ENCODE measurements at places on chromosomes 16 and 17.

GRCh38 chr16:52912565-52913173, 140.0 kb downstream of the CHD9NB start:
- peak; percentile 15 for DNase-seq

DNA sequence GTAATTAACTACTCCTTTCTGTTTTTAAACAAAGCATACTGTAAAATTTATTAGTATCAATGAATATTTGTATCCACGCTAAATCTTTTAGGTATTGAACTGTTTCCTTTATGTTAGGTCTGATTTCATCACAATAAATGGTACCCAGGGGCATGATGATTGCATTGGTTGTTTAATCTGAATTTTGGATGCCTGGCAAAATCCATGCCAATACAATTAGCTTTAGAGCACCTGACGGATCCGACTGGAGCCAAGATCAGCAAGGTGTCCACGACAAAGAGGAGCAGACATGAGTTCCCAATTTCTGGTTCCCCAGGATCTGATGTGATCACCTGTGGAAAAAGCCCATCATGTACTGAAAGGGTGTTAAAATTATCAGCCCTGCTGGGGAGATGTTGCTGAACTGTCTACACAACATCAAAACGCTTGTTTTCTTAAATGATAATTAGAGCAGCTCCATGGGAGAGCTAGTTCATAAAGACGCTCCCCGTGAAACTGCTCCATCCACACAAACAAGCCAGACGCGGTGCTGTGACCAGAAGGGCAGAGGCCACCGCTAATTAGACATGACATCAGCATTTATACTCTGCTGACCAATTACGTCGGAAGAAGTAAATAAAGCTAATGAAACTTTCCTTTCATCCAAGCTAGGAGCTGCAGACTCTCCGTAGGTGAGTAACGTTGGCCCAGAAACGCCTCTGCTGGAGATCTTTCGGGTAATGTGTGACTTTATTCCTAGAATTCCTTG, 151.7 kb downstream of the CPPED1 start:
- no peak for DNase-seq

GRCh38 chr17:80791758-80792284, 199.8 kb upstream of the CHMP6 start:
- peak; percentile 86 for DNase-seq

- peak; percentile 5 for DNase-seq
These were observed 36.0 kb downstream of the RTN4RL1 start for GRCh38 chr17:1989135-1989534.

DNA sequence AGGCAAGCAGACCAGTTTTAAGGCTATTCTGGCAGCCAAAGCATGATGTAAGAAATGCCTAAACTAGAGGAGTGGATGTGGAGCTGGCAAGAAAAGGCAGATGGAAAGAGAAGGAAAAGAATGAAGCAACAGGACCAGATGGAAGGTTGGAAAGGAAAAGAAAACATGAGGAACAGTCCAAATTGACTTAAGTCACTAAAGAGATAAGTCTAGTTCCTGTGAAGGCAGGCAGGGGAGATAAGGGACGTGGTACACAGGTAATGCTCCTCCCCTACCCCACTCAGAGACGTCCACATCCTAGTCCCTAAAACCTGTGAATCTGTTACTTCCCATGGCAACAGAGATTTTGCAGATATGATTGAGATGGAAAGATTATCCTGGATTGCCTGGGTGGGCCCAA, 43.5 kb downstream of the TEX2 start:
- no peak for DNase-seq

DNA sequence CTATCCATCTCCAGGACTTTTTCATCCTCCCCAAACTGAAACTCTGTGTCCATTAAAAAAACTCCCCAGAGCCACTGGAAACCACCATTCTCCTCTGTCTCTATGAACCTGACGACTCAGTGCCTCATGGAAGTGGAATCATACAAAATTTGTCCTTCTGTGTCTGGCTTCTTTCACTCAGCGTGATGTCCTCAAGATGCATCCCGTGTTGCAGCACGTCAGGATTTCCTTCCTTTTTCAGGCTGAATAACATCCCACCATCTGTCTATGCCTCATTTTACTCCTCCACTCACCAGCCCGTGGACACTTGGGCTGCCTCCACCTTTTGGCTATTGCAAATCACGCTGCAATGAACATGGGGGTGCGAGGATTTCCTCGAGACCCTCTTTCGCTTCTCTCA, 12.6 kb upstream of the ALDH3A1 start:
- no peak for DNase-seq

- DNase-seq, result no peak
These were observed 381.7 kb downstream of the ZFHX3 start for GRCh38 chr16:72666267-72666666.

DNA sequence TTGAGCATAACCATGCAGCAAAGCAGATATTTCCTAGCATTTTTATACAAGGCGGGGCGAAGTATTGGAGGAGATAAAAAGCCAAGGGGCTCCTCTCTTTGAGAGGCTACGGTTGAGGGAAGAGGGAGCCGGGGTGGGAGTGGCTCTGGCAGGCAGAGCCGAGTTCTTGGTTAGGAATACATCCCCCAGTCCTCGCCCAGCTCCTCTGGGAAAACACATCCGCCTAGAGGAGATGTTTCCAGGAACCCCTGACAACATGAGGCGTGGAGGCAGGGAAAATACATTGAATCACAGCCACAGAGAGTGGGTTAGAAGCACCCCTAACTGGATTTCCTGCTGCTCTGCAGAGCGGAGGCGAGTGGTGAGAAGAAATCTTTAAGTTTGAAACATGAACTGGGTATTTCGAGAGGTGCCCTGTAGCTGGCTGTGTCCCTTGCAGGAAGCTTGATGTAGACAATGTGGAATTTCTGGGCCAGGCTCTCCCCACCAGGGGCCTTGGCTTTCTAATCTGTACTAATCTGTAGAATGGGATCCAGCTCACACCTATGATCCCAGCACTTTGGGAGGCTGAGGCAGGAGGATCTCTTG, 27.3 kb downstream of the TTYH2 start:
- DNase-seq, result no peak

DNA sequence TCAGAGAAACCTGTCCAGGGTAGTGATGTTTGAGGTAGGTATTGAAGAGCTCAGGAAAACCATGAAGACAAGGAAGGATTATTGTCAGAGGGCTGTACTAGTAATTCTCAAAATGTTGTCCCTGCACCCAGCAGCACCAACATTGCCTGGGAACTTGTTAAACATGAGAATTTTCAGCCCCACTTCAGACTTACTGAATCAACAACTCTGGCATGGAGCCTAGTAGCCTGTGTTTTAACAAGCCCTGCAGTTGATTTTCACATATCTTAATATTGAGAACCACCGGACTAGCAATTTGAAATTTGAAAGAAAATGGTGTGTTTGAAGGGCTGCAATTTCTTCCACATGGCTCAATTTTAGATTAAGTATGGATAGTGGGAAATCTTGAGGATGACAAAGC, 2.8 kb upstream of the KIF2B start:
- DNase-seq, result no peak

DNA sequence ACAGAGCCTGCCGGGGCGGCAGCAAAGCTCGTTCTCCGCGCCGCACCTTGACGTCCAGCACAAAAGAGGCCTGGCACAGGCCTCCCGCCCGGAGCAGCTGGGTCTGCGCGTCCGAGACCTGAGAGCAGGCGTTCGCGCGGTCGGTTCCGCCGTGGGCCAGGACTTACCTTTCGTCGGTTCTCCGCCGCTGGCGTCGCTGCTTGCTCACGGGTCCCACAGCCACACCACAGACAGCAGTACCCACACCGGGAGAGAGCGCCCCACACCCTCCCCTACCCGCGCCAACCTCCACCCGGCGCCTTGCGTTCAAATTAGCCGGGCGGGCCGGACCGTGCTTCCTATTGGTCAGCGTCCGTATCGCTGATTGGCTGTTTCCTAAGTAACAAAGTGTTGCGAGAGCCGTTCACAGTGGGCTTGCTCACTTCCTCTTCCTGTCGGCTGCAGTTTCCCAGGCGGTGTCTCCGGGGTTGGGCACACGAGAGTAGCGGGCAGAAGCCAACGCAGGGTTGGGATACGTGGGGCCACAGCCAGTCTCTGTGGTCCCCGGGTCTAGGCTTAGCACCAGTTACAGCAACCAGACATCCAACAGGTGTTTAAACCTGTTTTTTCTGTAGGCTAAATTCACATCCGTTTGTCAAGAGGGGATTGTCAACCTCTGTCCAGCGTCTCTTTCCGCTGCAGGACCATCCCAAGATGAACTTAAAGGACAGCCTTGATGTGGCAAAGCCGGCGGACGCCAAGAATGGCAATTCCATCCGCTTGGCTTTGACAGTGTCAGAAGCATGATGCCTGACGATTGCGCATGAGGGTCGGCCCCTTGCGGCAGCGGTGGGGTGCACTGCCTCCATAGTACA, at the start of gene KIF18B:
TSS of gene KIF18B (minus strand) at position 313 of the 854 bp plus-strand sequence. CDS start 11,429 bp downstream, outside the sequence.
- peak; percentile 96 for DNase-seq

DNA sequence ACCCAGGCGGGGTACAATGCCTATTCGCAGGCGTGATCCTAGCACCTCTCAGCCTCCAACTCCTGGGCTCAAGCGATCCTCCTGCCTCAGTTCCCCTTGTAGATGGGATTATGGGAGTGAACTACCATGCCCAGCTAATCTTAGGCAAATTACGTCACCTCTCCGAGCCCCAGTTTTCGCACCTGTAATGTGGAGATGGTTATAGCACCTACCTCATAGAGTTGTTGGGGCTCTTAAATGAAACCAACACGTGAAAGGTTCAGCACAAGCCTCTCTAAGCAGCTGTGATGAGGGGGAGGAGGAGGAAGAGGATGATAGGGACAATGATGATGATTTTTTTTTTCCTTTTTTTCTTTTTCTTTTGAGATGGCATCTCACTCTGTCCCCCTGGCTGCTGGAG, 59.9 kb downstream of the ABR start:
- no peak for DNase-seq

DNA sequence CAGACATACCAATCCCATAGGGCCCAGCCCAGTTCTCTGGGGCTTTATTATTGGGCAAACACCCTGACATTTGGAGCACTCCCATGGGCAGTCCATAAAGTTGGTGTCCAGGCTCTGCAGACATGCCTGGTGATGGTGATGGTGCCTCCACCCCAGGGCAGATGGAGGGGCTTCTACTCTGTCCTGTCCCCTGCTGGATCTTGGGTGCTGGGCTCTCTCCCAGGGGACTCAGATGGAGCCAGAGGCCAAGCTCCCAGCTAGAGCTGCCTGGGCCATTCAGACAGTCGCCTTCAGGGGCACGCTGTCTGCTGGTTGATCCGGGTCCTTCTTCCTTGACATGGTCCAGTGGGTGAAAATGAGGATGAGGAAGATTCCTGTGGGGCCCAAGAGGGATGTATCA, 10.6 kb downstream of the CDH16 start:
- DNase-seq, result no peak

GRCh38 chr16:5895976-5896375, 798.4 kb upstream of the EEF2KMT start:
- DNase-seq, result no peak

DNA sequence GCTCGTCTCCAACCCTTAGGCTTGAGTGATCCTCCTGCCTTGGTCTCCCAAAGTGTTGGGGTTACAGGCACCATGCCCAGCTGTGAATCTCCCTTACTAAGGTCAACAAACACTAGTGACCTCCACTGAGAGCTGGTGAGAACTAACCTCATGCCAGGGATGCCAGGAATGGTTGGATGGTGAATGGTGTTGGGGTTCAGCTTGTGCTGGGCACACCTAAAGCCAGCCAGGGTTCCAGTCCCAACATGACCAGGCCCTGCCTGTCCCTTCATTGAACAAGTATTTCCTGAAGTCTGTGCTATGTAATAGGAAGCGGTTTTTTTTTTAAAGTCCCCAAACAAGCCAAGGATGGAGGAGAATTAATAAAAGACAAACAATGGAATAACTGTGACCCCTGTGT, 56.0 kb upstream of the TOB1 start:
- no peak for DNase-seq

- no peak for DNase-seq
These were observed 32.8 kb downstream of the GLG1 start for GRCh38 chr16:74574146-74574545.

GRCh38 chr17:74149597-74150427, 53.7 kb upstream of the RPL38 start:
- DNase-seq, result no peak

- DNase-seq, result no peak
These were observed 47.9 kb upstream of the NKD1 start for GRCh38 chr16:50500171-50500874.

GRCh38 chr16:4523686-4524085, 14.9 kb downstream of the CDIP1 start:
- no peak for DNase-seq

DNA sequence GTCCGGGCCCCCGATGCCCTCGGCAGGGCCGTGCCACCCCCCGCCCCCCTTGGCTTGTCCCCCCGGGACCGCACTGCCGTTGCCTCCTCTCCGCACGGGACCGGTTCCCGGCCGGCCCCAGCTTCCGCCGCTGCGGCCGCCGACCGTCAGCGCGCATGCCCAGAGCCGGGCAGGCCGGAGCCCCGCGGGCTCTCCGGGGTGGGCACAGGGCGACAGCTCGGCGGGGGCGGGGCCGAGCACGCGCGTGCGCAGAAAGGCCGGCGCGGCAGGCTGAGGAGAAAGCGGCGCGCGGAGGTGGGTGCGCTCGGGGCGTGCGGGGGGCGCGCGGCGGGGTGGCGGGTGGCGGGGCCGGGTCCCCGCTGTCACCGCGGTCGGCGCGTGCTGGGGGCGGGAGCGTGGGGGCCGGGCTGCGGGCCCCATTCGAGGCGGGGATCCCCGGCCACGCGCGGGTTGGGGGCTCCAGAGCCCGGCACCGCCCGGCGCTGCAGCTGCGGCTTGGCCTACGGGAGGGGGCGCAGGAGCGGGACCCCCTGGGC, at the start of gene TBC1D24:
TSS of gene TBC1D24 (plus strand) at position 251 of the 536 bp plus-strand sequence. CDS start 21,022 bp downstream, outside the sequence.
- DNase-seq, result peak; percentile 63

DNA sequence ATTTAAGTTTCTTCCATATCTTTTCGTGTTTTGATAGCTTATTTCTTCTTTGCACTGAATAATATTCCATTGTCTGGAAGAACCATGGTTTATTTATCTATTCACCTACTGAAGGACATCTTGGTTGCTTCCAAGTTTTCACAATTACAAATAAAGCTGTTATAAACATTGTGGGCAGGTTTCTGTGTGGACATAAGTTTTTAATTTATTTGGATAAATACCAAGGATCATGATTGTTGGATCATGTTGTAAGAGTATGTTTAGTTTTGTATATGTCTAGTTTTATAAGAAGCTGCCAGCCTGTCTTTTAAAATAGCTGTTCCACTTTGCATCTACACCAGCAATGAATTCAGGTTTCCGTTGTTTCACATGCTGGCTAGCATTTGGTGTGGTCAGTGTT, 339.4 kb downstream of the CDH11 start:
- DNase-seq, result no peak

GRCh38 chr17:5122586-5123342, 6.9 kb downstream of the USP6 start:
- DNase-seq, result no peak

GRCh38 chr17:72795941-72796340, 296.5 kb downstream of the SLC39A11 start:
- no peak for DNase-seq

- peak; percentile 73 for DNase-seq
These were observed 21.0 kb upstream of the AGRP start for GRCh38 chr16:67504031-67505021.

GRCh38 chr17:48515925-48516900, 14.6 kb downstream of the HOXB1 start:
- no peak for DNase-seq

- DNase-seq, result no peak
These were observed 50.3 kb downstream of the KPNA2 start for GRCh38 chr17:68085771-68086381.

All from RCC 7860 (cell line).